ENCODE measurements at places on chromosomes 12 and 14. TPM values are rescaled to one million over a fixed set of nuclear protein-coding genes. Genes with fewer than 3 reads are reported as not detected.

The IFI27 gene
- 1.8 TPM for total RNA-seq

The KCNA5 gene
- total RNA-seq, result 1.4 TPM

The PGF gene
- 25.0 TPM for total RNA-seq

The ARHGAP5 gene
- total RNA-seq, result 144 TPM

The PTGER2 gene
- 18.5 TPM for total RNA-seq

The GLIPR1L2 gene
- not detected for total RNA-seq

GRCh38 chr12:50842637-50843493 lies at the start of gene TMPRSS12:
Gene TMPRSS12 (plus strand): TSS chr12:50842926. CDS start chr12:50842965, 39 bp downstream.
- no peaks in the 10 kb centered on the region for H3K27me3 ChIP-seq
- no peak within 1 kb of the TSS for H3K4me3 ChIP-seq
- H3K27ac ChIP-seq, result peak within 1 kb of the TSS; percentile 57
- peak; percentile 12 for DNase-seq
- H3K36me3 ChIP-seq, result no peaks in the 10 kb centered on the region

DNA sequence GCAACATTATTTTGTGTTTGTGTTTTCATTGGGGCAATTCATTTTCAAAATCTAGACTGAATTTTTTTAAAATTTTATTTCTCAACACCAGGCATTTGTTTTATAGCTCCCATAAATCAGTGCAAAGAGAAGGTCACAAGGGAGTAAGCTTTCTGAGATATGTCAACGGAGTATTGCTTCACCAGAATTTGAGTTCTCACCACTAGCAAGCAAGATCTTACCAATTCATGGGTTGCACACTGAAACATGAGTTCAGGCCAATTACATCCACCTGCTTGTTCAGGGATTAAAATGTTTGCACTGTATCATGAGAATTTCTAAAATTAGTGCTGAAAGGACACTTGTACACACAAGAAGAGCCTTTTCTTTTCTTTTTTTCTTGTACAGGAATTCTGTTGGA lies 121.9 kb downstream of the CAND1 start:
- no peak overlapping the region for H3K4me3 ChIP-seq
- H3K4me1 ChIP-seq, result peaks cover 11% of the 10 kb centered on the region
- peak overlapping the region; percentile 52 for H3K27ac ChIP-seq
- H3K27me3 ChIP-seq, result no peaks in the 10 kb centered on the region

GRCh38 chr12:27583981-27584380 lies 60.0 kb downstream of the PPFIBP1 start:
- DNase-seq, result no peak
- no peaks in the 10 kb centered on the region for H3K36me3 ChIP-seq
- H3K27ac ChIP-seq, result no peak overlapping the region
- H3K27me3 ChIP-seq, result no peaks in the 10 kb centered on the region
- H3K4me3 ChIP-seq, result no peak overlapping the region

DNA sequence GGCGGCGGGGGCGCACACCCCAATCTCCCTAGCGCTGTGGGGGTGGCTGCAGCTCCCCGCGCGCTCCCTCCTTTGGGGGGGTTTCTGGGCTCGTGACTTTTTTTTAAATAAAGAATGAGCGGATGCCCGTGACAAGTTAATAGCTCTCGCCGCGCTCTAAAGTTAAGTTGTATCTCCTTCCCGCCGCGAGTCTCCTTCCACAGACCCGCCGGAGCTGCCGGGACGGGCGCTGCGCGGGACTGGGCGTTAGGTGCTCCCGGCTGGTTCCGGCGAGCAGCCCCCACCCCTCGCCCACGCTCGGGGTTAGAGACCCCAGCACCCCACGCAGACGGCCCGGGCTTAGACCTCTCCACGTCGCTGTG lies 82.6 kb upstream of the HMGA2 start:
- H3K27ac ChIP-seq, result peak overlapping the region; percentile 91
- DNase-seq, result no peak
- no peaks in the 10 kb centered on the region for H3K36me3 ChIP-seq
- peak overlapping the region; percentile 86 for H3K4me3 ChIP-seq
- peaks cover 3% of the 10 kb centered on the region for H3K4me1 ChIP-seq
- peaks cover 5% of the 10 kb centered on the region for H3K27me3 ChIP-seq

- no peak overlapping the region for H3K4me3 ChIP-seq
- H3K36me3 ChIP-seq, result no peaks in the 10 kb centered on the region
- DNase-seq, result peak; percentile 90
- no peaks in the 10 kb centered on the region for H3K27me3 ChIP-seq
- no peak overlapping the region for H3K27ac ChIP-seq
- peaks cover 4% of the 10 kb centered on the region for H3K4me1 ChIP-seq
These were observed 98.8 kb downstream of the CALM1 start for GRCh38 chr14:90495357-90496276.

GRCh38 chr14:56491299-56492285 lies 88.0 kb upstream of the TMEM260 start:
- H3K27me3 ChIP-seq, result peaks cover 3% of the 10 kb centered on the region
- no peak overlapping the region for H3K27ac ChIP-seq
- no peaks in the 10 kb centered on the region for H3K4me1 ChIP-seq
- DNase-seq, result peak; percentile 81

- no peak for DNase-seq
- H3K27ac ChIP-seq, result peak overlapping the region; percentile 93
- no peak overlapping the region for H3K4me3 ChIP-seq
- H3K4me1 ChIP-seq, result peaks cover 10% of the 10 kb centered on the region
These were observed 6.1 kb upstream of the TEP1 start for GRCh38 chr14:20419419-20419818.

- peaks cover 39% of the 10 kb centered on the region for H3K4me1 ChIP-seq
- H3K36me3 ChIP-seq, result no peaks in the 10 kb centered on the region
- no peaks in the 10 kb centered on the region for H3K27me3 ChIP-seq
- H3K4me3 ChIP-seq, result no peak overlapping the region
- DNase-seq, result no peak
These were observed 7.9 kb downstream of the CD9 start for GRCh38 chr12:6208130-6208529.

- H3K4me1 ChIP-seq, result no peaks in the 10 kb centered on the region
- no peaks in the 10 kb centered on the region for H3K27me3 ChIP-seq
- H3K27ac ChIP-seq, result no peak overlapping the region
- no peaks in the 10 kb centered on the region for H3K36me3 ChIP-seq
- H3K4me3 ChIP-seq, result no peak overlapping the region
These were observed 284.9 kb downstream of the TMTC2 start for GRCh38 chr12:82971584-82971983.

DNA sequence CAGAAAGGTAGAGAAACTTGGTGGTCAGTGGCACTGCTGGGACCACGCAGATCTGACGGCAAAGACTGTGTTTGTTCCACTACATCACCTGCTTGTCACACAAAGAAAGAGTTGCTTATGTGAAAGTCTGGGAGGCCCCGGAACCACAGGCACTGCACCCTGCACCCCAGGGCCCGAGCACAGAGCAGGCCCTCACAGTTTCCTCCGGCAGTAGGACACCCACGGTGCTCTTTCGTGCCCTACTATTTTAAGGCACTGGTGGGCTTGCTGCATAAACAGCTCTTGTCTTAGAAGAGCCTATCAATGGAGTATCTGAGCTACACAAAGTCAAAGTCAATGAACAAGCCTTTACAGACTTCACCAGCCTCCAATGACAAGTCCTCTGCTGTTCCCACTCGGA lies 8.0 kb downstream of the LGMN start:
- peaks cover 13% of the 10 kb centered on the region for H3K4me1 ChIP-seq
- H3K27me3 ChIP-seq, result no peaks in the 10 kb centered on the region
- H3K36me3 ChIP-seq, result no peaks in the 10 kb centered on the region
- DNase-seq, result no peak
- no peak overlapping the region for H3K27ac ChIP-seq
- H3K4me3 ChIP-seq, result no peak overlapping the region

DNA sequence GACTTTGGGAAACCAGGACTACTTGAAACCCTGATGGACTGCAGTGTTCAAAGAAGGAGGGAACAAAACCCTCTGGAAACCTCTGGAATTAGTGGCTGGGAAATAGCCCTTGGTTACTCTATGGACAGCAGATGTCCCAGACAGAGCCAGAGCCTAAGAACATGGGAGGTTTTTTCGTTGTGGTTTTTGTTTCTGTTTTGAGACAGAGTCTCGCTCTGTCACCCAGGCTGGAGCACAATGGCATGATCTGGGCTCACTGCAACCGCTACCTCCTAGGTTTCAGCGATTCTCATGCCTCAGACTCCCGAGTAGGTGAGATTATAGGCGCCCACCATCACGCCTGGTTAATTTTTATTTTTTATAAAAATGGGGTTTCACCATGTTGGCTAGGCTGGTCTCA lies 1378.7 kb downstream of the AACS start:
- no peaks in the 10 kb centered on the region for H3K27me3 ChIP-seq
- H3K36me3 ChIP-seq, result no peaks in the 10 kb centered on the region
- DNase-seq, result no peak
- no peaks in the 10 kb centered on the region for H3K4me1 ChIP-seq
- no peak overlapping the region for H3K4me3 ChIP-seq

DNA sequence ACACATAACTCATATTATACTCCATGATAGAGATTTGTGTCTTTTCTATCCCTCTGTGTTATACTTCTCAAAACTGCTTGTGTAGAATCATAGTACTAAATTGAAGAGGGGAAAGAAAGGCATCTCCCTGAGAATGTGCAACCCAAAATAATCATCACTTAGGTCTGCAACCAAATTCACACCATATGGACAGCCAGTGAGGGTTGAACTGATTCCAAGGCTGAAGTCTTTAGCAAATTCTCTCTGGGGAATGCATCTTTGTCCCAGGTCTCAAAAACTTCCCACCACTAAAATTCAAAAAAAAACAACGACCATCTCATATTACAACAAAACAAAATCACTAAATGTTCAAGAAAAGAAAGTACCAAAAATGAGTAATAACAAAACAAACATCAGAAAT lies 11.0 kb downstream of the ZFC3H1 start:
- no peaks in the 10 kb centered on the region for H3K4me1 ChIP-seq
- H3K4me3 ChIP-seq, result no peak overlapping the region
- no peak overlapping the region for H3K27ac ChIP-seq
- no peaks in the 10 kb centered on the region for H3K27me3 ChIP-seq
- no peaks in the 10 kb centered on the region for H3K36me3 ChIP-seq

DNA sequence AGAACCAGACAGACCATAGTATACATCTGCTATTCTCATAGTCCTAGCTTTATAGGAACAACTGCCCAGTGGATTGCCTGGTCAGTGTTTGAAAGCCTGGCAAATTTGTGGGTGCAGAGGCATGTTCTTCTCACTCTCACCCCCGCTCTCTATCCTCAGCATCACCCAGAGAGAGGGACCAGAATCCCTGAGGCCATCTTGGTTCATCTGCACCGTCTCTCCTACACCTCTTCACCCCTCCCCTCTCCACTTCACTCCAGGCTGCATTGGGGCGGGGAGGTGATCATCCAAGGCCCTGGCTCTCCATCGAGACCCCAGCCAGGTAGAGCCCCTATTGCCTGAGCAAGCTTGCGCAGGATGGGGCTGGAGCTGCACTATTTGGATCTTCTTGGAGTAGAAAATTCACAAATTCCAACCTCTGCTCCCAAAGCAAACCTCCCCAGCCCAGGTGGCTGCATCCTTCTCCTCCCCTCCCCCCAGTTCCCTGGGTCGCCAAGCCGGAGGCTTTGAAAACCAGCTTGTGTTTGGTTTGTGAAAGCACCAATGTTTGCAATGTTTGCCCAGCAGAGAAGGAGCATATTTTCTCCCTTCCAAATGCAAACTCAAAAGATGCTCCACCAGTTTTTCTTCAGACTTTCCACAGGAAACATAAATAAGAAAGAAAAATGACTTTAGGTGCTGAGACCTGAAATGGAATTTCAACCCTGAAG lies 18.6 kb upstream of the COL2A1 start:
- no peaks in the 10 kb centered on the region for H3K27me3 ChIP-seq
- H3K36me3 ChIP-seq, result no peaks in the 10 kb centered on the region
- peak overlapping the region; percentile 54 for H3K27ac ChIP-seq
- H3K4me1 ChIP-seq, result peaks cover 25% of the 10 kb centered on the region
- no peak overlapping the region for H3K4me3 ChIP-seq

DNA sequence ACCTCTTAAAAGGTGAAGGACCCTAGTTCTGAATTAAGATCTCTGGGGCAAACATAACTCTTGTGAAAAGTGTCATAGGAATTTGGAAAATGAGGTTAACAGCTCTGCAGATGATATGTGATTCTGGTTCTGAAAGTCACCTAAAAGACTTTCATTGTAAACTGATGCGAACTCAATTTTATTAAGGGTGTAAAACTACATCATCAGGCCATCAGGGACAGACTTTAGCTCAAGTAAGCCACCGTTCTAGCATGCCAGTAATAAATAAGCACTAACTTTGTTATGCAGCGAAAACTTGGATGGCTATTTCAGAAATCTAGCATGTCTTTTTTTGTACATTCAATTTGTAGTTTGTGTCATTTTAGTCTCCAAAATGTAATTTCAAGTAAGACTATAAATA lies 61.6 kb downstream of the R3HDM2 start:
- no peak overlapping the region for H3K4me3 ChIP-seq
- H3K36me3 ChIP-seq, result no peaks in the 10 kb centered on the region
- no peak for DNase-seq
- no peaks in the 10 kb centered on the region for H3K27me3 ChIP-seq
- H3K27ac ChIP-seq, result peak overlapping the region; percentile 84

GRCh38 chr12:47903927-47904712 lies 674 bp downstream of the VDR start:
- DNase-seq, result peak; percentile 42
- H3K27ac ChIP-seq, result peak overlapping the region; percentile 21
- H3K36me3 ChIP-seq, result no peaks in the 10 kb centered on the region

GRCh38 chr12:38144601-38145436 lies 171.8 kb upstream of the ALG10B start:
- no peak for DNase-seq
- H3K27me3 ChIP-seq, result no peaks in the 10 kb centered on the region
- no peaks in the 10 kb centered on the region for H3K36me3 ChIP-seq
- no peaks in the 10 kb centered on the region for H3K4me1 ChIP-seq

DNA sequence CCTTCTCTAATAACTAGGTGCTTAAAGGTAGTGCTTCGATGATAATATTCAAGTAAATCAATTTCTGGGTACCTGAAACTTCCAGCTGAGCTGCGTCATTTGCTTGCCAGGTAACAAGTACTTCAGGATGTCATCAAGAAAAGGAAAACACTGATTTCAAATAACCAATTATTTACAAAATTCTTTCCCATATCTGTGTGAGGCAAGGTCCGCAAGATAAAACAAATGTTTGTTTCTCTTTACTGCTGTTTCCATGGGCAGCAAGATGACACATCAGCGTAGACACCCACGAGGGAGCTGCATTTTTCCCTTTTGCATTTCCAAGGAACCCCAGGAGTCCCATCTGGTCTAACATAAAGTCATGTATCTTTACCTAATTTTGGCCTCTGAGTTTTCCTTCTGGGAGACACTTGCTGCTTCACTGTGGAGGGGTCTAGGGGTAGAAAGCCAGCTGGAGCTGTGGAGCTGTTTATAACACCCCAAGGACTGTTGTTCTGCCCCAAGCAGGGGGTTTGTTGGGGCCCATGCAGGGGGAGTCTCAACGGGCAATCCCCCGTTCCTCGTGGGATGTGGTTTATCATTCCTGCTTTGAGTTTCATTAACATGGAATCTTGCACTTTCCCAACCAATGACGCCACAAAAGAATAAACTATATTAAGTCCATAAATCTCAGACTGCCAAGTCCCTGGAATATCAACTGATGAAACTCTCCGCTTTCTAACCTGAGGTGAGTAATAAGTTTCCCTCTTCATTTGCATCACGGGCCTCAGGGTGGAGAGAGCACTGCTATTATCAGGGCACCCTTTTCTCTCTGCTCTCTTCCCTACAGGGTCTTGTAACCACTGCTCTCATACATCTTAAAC lies 112.8 kb upstream of the PELI2 start:
- H3K36me3 ChIP-seq, result no peaks in the 10 kb centered on the region
- no peaks in the 10 kb centered on the region for H3K27me3 ChIP-seq
- peak; percentile 73 for DNase-seq
- H3K4me3 ChIP-seq, result no peak overlapping the region
- peak overlapping the region; percentile 90 for H3K27ac ChIP-seq

GRCh38 chr12:92927436-92928281 lies 1.4 kb downstream of the EEA1 start:
- no peaks in the 10 kb centered on the region for H3K36me3 ChIP-seq
- DNase-seq, result peak; percentile 67
- H3K27ac ChIP-seq, result peak overlapping the region; percentile 100
- peak overlapping the region; percentile 84 for H3K4me3 ChIP-seq
